ENCODE measurements at places on chromosomes 12 and 14.

- DNase-seq = no peak
Measured at GRCh38 chr14:86513564-86513963, 983.6 kb downstream of the FLRT2 start.

DNA sequence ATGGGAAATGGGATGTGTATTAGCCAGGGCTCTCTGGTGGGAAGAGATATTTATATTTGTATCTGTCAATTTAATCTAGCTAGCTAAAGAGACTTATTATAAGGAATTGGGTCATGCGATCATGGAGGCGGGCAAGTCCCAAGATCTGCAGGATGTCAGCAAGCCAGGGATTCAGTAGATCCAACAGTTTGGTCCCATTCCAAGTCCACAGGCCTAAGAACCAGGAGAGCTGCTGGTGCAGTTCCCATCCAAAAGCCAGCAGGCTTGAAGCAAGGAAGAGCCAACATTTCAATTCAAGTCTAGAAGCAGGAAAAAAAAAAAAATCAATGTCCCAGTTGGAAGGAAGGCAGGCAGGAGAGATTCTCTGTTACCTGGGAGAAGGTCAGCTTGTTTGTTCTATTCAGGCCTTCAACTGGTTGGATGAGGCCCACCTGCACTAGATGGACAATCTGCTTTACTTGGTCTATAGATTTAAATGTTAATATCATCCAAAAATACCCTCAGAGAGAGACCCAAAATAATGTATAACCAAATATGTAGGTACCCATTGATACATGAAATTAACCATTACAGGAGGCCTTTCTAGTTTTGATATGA is 60.7 kb upstream of the BCAT1 start:
- no peak for DNase-seq

DNA sequence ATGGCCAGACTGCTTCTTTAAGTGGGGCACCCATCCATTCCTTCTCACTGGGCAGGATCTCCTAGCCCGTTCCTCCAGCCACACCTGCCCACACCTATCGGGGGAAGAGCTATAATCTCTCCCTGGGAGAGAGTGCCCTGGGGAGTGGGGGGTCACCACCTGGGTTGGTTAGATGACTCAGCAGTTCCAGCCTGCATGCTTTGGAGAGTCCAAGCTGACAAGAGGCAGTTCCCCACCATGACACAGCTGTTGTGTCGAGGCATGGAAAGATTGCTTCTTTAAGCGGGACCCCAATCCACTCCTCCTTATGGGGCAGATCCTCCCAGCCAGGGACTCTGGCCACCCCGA is 52.6 kb upstream of the PPFIA2 start:
- DNase-seq = no peak

GRCh38 chr14:72104011-72104613 is 171.9 kb downstream of the RGS6 start:
- DNase-seq = peak; percentile 12

GRCh38 chr12:126055521-126055920 is 990.3 kb downstream of the AACS start:
- no peak for DNase-seq

DNA sequence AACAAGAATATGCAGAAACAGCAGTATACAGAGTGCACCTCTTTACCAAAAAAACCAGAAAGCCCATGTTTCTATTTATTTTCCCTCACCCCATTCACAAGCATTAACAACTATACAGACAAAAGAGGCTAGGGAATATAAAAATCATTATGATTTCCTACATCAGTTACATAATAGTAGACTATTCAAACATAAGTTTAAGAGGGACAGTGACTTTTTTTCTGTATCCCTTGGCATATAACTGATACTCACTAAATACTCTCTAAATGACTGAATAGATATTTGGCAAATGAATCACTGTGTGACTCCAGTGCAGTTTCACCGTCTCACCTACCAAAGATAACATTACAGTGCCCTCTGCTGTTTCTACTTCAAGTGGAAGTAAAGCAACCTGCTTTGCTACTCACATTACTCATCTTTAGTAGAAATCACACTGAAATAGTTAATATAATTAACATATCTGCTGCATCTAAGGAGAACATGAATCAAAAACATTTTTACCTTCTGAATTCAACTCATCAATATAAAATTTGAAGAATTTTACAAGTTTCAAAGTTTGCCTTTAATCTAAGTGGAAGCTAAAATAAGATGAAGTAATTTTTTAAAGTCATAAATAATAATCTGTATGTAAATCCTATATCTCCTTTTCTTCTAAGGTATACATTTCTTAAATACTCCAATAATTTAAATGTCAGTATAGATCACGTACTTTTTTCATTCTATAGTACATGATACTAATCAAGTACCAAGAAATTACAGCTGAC is 103.8 kb downstream of the OSBPL8 start:
- no peak for DNase-seq

- DNase-seq = no peak
Measured at GRCh38 chr12:5390174-5390799, 41.6 kb upstream of the NTF3 start.

Measured in activated gamma-delta T cell treated with Interleukin-2 at 50 U/mL for 16 hours (primary cell).